Activated CD8-positive, alpha-beta memory T cell treated with anti-CD3 and anti-CD28 coated beads for 4 hours (primary cell): ENCODE measurements at places on chromosomes 3 and 15.

DNA sequence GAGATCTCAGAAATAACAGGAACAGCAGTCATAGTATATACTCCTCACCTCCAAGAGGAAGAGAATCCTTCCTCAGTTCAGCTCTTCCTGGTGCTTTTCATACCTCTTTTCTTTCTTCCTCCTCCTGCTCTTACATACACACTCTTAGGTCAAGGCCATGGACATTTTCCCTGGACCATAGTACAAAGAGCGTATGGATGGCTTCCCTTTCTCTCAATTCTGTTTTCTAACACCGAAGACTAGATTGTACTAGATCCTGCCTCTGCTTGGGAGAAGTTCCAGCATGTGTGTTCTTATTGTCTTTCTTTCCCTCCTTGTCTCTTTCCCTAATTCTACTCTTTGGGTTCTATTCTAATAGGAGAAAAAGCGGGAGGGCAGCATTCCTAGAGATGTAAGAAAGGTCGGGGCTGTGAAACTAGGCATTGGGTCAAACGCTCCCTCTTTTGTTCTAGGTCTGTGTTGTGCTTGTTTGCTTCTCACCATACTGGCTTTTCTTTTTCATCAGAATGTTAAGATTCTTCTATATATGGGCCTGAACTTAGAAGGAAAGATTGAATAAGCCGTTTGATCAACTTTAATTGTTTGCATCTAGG is 77.4 kb downstream of the VPS8 start:
- no peak for DNase-seq

GRCh38 chr15:91862891-91863504 is 9.5 kb downstream of the SLCO3A1 start:
- DNase-seq, result no peak

- DNase-seq, result no peak
Measured at GRCh38 chr3:34258271-34258998, 460.0 kb downstream of the PDCD6IP start.

- no peak for DNase-seq
Measured at GRCh38 chr3:22392859-22393258, 641.8 kb upstream of the ZNF385D start.

DNA sequence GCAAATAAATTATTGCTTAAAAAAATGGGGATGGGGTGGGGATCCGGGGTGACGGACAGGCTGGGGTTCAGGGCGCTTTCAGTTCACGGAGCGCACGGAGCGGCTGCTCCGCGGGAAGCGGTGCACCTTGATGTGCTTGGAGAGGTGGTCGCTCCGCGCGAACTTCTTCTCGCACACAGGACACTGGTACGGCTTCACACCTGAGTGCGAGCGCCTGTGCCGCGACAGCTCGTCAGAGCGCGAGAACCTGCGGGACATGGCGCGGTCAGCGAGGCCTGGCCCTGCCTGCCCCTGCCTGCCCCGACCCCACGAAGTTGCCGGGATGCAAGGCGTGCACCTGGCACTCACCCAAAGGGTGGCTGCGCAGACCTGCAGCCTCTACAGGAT is 13.6 kb downstream of the KLF15 start:
- no peak for DNase-seq
